ENCODE measurements at places on chromosomes 11 and 22. TPM values are rescaled to one million over a fixed set of nuclear protein-coding genes. Genes with fewer than 3 reads are reported as not detected.
A peak's percentile ranks its signal among the peaks of the same experiment; 100 is the strongest.

Gene ZFTA
- 5.7 TPM for total RNA-seq

Gene APOA1
- not detected for total RNA-seq

Gene OR5A1
- not detected for total RNA-seq

Gene RAG1
- total RNA-seq: 0.52 TPM

Gene RIC8A
- total RNA-seq: 178 TPM

DNA sequence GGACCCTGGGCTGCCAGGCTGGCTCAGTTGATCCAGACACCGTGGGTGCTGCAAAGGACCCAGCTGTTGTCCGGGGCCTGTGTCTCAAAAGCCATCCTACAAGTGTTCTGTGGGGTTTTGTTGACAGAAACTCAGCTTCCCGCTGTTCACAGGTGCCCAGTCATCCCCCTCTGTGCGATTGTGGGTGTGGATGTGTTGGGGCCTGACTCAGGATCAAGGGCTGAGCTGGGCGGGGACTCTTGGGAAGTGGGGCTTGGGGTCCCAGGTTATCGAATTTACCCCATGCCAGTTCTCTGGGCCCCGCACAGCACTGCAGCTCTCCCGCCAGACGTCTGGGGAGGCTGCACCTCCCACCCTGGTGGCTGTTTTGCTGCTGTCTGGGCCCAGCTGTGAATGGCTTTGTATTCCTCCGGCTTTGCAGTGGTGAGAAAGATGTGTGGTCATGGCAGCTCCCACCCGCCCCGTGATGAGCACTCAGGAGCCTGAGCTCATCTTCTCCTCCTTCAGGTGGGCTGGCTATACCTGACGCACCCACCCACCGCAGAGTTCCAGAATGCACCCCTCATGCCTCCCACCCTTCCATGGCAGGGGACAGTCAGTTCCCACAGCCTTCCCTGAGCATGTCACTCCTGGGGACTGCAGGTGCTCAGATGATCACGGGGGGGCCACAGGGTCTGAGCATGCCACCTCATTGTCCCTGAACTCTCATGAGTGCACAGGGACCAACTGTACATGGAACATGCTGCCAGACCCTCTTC, 3.6 kb upstream of the AP2A2 start:
- no peak for DNase-seq

DNA sequence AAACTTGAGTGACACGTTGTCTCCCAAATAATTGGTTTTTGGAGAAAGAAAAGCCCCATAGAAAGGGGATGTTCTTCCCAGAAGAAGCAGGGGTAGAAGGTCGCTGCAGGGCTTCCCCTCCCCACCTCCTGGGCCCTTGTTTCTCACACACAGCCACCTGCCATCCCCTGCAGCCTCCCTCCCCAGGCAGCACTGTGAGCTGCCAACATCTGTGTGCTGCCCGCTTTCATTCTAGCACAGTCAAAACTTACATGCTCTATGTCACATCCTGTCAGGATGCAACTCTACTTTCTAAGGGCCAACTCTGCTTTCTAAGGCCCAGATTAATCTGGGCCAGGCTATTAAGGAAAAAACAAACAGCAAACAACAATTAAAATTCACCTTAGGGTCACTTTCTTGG, 309.4 kb upstream of the ZC3H12C start:
- no peak for DNase-seq

GRCh38 chr22:46043339-46043738, 66.4 kb upstream of the WNT7B start:
- peak; percentile 27 for DNase-seq

GRCh38 chr22:21964234-21964633, 11.6 kb upstream of the PPM1F start:
- no peak for DNase-seq

DNA sequence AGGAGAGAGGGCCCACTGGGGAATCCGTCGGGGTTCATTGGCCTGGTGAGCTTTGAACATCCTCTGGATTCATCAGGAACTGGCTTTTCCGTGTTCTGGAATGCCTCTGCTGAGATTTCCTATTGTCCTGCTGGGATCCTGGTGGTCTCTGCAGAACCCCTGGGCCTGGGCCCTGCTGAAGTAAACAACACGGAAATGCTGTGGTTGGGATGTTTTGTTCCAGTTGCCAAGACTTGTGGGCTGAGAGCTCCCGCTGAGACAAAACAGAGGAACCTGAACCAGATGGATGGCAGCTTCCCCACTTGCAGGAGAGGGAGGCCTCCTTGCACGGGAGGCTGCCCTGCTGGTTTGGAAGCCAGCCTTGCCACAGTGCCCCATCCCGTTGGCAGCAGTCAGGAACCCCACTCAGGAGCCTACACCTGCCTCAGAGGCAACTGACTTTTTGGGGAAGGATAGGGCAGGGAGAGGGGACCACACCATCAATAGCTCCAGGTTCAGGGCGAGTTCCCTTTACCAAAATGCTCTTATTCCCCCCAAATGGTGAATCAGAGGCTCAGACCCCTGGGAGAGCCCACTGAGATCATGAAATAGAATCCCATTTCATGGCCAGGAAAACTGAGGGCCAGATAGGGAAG, 60.7 kb downstream of the LRRC32 start:
- DNase-seq: no peak

GRCh38 chr22:27537501-27537900, 264.1 kb downstream of the MN1 start:
- no peak for DNase-seq

GRCh38 chr11:116175707-116176106, 597.1 kb downstream of the BUD13 start:
- DNase-seq: no peak

DNA sequence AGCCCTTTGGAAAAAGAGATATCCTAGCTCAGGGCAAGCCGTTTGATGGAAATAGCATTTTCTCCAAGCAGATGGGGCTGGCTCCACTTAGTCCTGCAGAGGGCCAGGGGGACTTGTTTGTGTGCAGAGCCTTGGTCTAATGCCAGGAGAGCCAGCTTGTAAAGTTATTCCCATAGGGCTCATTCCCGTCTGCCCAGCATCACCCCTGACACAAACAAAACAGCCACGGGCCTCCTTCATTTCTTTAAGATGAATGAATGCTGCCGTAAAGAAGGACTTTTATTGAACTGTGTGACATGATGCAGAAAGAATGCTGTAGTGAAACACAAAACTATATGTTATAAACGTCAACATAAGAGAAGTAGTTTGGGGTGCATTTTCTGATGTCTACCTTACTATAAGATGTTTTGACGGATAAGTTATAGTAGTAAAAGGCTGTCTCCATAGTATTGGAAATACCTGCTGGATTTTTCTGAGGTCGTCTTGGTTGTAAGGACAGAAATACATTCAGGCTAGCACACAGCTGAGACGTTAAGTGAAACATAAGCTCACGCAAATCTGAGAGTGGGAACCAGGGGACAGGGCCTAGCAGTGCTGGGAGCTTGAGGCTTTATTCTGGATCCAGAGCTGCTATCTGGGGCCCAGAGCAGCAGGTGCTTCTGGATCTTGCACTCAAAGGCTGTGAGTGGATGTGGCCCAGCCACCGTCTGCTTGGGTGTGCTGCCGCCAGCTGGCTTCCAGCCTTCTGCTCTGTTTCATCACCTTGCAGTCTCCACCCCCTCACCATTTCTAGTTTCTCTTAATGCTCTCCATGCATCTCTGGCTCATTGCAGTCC, 53.3 kb downstream of the NCAM1 start:
- DNase-seq: no peak

- no peak for DNase-seq
Observed at GRCh38 chr22:31286360-31287255, 5.7 kb downstream of the PIK3IP1 start.

DNA sequence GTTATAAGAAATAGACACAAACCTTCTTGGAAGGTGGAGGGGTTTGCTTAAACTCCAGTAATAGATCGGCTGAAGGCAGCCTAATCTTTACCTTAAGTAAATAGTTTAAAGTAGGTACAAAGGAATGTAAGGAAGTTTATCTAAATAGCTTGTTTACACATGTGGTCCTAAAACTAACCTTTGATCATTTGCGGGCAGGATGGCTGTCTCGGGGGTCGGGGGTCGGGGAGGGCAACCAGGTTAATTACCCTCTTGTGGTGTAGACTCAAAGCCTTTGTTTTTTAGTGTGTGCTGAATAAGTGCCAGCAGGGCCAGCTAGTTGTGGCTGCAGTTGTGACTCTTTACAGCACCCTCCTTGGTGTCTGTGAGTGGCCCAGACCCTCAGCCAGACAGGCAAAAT, 256.9 kb upstream of the SESN3 start:
- no peak for DNase-seq

DNA sequence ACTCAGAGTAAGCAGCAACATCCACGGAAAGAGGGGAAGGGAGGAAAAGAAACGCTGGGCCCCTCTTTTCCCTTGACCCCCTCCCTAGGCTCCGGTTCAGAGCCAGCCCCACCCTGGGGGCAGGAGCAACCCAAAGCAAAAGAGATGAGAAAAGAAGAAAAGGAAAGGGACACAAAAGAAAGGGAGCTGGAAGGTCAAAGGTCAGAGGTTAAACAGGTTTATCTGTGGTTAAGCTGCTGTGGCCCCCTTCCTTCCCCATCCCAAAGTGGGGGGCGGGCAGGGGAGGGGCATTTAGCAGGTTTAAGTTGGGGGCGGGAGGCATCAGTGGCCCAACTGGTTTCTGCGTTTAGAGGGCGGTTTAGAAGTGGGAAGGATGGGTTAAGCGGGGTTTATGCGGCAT, 35.6 kb downstream of the SLC22A12 start:
- no peak for DNase-seq

GRCh38 chr22:25689631-25690030, 52.4 kb upstream of the MYO18B start:
- DNase-seq: no peak
